ENCODE measurements at places on chromosomes 11 and 22.

DNA sequence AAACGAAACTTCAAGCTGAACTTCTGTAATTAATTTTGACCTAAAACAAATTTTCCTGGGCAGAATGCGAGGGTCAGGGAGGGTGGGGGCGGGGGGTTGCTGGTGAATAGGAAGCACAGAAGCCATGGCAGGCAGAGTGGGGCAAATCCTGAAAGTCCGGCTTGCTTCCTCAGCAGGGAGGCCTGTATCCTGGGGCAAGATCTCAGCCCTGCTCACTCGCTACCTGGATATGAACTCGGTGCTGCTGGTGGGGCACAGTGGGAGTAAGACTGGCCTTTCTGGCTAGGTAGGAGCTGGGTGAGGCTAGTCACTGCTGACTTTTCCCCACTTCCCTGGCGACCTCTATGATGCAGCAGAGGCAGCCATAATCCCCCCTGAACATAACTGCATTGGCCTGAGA lies 168.9 kb upstream of the CHORDC1 start:
- DNase-seq, result no peak

DNA sequence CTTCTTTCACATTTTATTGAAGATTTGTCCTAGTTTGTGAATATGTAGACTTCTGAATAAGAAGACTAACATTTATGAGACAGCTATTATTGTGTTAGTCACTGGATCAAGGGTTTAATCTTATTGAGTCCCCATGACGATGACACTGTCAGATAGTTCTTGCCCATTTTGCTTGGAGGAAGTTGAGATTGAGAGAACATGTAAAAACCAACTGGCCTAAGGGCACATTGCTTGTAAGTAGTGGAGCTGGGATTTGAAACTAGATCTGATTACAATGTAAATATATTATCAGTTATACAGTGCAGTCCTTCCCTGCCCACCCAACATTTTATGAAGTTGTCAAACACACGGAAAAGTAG lies 134.7 kb downstream of the HIPK3 start:
- no peak for DNase-seq

GRCh38 chr11:64450168-64450560 lies 91.2 kb downstream of the RPS6KA4 start:
- DNase-seq, result no peak

- no peak for DNase-seq
Observed at GRCh38 chr11:5923427-5923776, 18.6 kb upstream of the OR56A3 start.

- DNase-seq, result no peak
Observed at GRCh38 chr11:46690702-46691101, 9.7 kb downstream of the ARHGAP1 start.

GRCh38 chr11:116773203-116774097 lies 663 bp upstream of the BUD13 start:
- DNase-seq, result no peak

- DNase-seq, result no peak
Observed at GRCh38 chr11:83666149-83666548, 380.0 kb upstream of the CCDC90B start.

GRCh38 chr11:47586098-47586855 lies at the start of gene FAM180B:
Gene FAM180B (plus strand): TSS chr11:47586678. CDS start chr11:47586769, 91 bp downstream.
- no peak for DNase-seq

GRCh38 chr11:87198266-87198881 lies 160.6 kb downstream of the TMEM135 start:
- DNase-seq, result no peak

- no peak for DNase-seq
Observed at GRCh38 chr11:78560153-78560552, 14.5 kb downstream of the NARS2 start.

GRCh38 chr11:86070142-86071056 lies 1.5 kb upstream of the PICALM start:
- no peak for DNase-seq

DNA sequence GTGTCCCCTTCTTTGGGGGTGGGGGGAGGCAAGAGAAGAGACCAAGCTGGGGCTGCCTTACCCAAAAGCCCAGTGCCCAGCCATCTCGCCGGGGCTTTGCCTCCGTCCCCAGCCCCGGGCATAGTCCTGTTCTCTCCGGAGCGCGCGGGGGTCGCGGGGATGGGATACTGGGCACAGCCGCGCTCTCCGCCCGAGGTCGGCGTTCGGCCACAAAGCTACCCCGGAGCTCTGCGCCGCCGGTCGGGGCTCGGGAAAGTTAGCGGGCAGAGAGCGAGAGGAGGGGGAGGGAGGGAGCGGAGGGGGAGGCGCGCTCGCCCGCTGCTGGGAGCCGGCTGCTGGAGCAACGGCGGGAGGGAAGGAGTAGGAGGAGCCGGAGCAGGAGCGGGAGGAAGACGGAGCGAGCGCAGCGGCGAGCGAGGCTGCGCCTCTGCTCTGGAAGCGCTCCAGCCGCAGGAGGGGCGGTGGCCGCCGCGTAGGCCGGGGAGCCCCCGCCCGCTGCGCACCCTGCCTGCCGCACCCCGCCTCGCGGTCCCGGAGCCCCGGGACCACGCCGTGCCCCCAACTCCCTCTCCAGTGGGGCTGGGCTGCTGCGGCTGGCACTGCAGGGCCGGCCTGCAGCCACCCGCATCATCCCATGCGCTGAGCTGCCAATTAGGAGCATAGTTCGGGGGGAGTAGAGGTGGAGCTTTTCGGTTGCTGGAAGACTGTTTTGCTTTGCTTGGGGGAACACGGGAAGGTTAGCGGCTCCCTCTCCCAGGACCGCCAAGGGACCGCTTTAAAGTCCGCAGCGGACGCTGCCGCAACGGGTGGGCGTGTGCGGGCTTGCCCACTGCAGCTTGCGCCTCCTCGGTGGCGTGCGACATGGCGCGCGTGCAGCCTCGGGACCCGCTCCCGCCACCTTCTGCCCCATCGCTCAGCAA lies at the start of gene SCN4B:
TSS of gene SCN4B (minus strand) at position 272 of the 920 bp plus-strand sequence. CDS start at position 122, 150 bp downstream.
- DNase-seq, result no peak

GRCh38 chr11:117199053-117199915 lies at the start of gene TAGLN:
Gene TAGLN (plus strand): TSS chr11:117199370. CDS start chr11:117203014, 3,644 bp downstream.
- DNase-seq, result no peak

- no peak for DNase-seq
Observed at GRCh38 chr11:61874377-61874809, 17.0 kb downstream of the FADS3 start.

- DNase-seq, result no peak
Observed at GRCh38 chr11:113021111-113021510, 59.9 kb downstream of the NCAM1 start.

- DNase-seq, result no peak
Observed at GRCh38 chr11:35787626-35788025, 125.1 kb downstream of the TRIM44 start.

- DNase-seq, result no peak
Observed at GRCh38 chr22:46458525-46458924, 78.9 kb downstream of the CELSR1 start.

DNA sequence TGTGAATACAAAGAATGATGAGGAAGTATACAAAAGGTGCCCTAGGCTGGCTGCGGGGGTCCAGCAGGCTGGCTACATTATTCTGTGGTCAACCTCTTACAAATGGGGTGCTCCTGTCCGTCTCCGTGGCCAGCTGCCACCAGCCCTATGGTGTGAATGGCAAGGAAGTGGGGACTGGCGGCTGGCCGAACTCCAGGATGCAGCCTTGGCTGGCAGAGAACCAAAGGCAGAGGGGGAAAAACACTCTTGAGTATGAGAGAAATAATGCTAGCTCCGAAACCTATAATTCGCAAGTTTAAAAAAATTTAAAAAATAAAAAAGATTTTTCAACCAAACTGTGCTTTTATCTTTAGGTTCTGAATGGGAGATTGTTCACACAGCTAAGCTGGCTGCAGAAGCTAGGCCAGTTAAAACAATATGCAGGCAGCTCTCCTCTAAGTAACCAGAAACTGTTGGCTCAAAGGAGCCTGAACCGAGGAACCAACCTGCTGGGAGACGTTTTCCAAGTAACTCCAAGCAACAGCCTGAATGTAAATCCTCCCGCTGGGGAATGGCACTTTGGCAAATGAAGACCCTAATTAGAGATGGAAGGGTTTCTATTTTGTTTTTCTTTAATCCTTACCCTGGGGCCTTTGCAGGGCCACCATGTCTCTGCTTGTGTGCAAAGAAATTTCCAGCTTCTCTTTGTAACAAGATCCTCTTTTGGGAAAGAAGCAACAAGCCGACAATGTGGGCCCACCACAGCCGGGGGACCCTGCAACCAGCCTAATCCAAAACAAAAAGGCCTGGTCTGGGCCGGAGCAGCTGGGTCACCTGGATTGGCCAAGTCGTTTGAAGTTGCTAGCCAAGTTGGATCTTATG lies 50.2 kb downstream of the C22orf31 start:
- no peak for DNase-seq

GRCh38 chr11:82845356-82846353 lies 54.6 kb downstream of the PRCP start:
- DNase-seq, result no peak

DNA sequence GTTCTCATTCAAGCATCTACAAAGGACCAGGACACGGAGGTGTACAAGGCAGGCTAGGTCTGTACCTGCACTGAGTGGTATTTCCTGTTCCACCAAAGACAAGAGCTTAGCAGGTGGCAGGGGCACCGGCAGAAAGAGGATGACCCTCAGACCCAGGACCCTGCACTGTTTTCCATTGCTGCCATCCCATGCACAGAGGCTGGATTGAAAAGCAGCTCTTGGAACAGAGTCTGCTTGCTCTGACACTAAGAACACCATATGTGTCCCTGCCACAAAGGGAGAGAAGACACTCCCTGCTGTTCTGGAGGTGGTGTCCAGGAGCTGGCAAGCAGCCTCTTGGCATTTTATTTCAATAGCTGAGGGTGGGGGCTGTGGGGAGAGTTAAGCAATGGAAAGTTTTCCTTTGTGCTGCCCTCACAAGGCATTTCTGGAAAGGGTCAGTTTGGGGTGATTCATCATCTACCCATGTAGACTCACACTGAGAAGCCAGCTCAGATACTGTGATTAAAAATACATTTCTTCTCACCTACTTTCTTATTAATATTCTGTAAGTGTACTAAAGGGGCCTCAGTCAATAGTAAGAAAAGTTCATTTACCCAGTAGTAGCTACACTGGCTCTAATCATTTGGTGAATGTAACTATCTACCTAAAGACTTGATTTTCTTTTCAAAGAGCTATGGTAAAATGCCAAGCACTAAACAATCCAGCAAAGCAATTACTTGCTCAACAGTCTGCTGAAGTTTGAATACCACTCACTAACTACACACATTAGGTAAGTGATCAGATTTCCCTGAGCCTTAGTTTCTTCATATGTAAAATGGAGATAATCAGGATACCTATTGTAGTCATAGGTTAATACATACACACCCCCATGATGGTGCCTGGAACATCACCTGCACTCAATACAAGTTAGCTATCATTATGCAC lies 55.2 kb downstream of the SLC1A2 start:
- DNase-seq, result no peak

DNA sequence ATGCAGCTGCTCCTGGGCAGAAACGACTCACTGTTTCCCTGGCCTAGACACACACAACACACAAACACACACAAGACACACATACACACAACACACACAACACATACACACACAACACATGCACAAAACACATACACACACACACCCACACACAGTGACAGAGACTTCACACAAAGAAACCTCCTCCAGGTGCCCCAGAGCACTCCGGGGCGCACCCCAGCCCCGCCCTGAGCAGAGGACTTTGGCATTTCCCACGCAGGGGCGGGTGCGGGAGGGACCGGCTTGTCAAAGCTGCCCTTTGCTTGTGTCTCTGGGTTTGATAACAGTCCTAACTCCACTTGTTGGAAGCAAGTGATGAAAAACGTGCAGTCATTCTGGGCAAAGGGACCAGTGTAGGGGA lies 6.5 kb downstream of the APOBEC3A start:
- no peak for DNase-seq

- DNase-seq, result no peak
Observed at GRCh38 chr11:103870821-103871309, 165.6 kb upstream of the DDI1 start.

GRCh38 chr11:30316237-30316636 lies 6.7 kb upstream of the ARL14EP start:
- no peak for DNase-seq

DNA sequence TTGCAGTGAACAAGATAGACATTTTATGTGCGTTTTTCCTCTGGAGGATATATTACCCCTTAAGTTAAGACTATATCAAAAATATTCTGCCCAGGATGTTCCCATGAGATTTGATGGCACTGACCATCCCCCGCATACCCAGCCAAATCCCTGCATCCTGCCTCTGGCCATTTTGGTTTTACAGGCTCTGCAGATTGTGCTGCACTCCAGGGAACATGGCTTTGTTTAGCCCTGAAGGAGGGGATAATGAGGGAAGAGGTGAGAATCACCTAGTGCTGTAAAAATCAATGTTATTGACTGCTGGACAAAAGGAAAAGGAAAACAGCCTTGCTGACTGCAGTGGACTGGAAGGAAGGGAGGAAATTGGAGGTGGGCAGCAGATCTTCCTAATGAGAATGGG lies 717.4 kb downstream of the DLG2 start:
- no peak for DNase-seq

GRCh38 chr22:38415561-38416321 lies 39.3 kb downstream of the KCNJ4 start:
- DNase-seq, result no peak

DNA sequence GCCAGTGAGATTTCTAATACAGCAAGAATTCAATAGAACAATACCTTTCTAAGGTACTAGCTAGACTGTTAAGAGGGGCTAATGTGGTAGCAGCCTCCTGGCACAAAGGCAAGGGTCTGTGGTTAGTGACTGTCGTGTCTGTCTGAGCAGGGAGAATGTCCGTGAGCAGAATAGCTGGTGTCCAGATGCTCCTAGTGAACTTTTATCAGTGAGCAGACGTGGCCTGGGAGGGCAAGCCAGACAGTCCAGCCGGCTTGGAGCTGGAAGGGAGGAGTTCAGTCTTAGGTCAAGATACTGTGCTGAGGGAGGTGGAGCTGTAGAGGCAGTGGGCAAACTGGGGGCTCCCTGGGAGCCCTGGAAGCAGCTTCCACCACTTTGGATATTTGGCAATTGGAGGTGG lies 138.6 kb downstream of the TEAD1 start:
- DNase-seq, result no peak

- no peak for DNase-seq
Observed at GRCh38 chr11:27720277-27720830, 20.1 kb upstream of the BDNF start.

DNA sequence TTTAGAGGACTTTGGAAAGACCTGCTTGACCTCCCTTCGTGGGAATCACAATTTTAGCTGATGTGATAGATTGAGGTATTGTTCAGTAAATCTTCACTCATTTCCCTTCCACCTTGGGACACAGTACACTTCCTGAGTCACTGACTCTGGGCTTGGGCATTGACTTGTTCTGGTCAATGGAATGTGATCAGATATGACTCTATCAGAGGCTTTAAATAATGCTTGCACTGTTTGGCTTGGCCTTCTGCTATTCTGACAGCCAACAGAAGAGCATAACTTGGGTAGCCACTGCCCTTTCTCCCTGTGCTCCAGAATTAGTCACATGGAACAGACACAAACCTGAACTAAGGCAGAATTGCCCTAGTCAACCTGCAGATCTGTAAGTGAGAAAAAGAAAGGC lies 12.5 kb downstream of the PRR5L start:
- DNase-seq, result no peak

DNA sequence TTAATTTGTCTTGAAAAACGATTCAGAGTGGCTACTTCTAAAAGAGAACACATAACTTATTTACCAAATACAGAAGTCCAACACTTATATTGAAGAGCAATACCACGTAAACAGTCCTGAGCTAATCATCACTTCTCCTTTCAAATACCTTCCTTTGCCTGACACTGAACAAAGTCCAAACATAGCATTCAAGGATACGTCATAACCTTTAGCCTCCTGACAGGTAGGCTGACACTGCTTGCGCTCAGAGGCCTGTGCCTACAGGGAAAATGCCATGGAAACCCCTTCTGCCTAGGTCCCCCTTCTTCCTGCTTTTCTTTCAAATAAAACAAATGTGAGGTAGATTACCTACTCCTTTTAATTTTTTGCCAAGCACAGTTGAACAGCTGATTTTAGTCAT lies 510.0 kb downstream of the INSC start:
- DNase-seq, result no peak
